ENCODE measurements at places on chromosomes 13 and 19.

GRCh38 chr13:51614350-51614786, 30.1 kb downstream of the WDFY2 start:
- peak; percentile 54 for DNase-seq

GRCh38 chr13:85093808-85094207, 705.4 kb downstream of the SLITRK6 start:
- DNase-seq = no peak

DNA sequence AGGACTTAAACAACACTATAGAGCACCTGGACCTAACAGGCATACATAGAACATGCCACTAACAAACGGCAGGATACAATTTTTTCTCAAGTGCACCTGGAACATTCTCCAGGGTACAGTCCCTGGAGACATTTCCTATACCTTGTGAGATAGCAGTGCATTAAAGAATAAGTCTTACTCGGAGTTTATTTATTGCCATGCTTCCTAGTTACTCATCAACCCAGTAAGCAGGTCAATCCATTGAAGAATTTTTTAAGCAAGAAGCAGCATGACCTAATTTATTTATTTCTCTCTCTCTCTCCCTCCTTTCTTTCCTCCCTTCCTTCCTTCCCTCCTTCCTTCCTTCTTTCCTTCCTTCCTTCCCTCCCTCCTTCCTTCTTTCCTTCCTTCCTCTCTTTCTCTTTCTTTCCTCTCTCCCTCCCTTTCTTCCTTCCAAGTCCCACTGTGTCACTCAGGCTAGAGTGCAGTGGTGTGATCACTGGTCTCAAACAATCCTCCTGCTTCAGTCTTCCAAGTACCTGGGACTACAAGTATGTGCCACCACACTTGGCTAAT, 6.6 kb upstream of the TFDP1 start:
- DNase-seq = no peak

GRCh38 chr13:54368387-54368786, 1339.8 kb downstream of the OLFM4 start:
- no peak for DNase-seq

DNA sequence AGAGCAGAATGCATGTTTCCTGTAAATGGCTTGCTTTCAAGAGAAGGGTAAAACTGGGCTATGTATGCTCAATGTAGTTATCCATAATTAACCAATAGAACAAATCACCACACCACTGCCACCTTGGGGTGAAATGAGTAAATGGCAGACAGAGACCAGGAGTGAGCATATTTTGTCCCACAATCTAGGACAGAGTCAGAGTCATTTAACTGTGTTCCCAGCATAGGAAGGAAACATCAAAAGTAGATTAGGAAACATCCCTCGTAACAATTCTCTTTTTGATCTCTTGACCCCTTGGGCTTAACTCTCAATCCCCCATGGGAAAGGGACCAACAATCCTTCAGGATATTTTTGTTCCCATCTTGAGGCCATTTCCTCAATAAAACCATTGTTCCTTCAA, 224.8 kb downstream of the NHLRC3 start:
- DNase-seq = peak; percentile 76

GRCh38 chr13:65638572-65639168, 1591.5 kb downstream of the PCDH9 start:
- DNase-seq = peak; percentile 10

DNA sequence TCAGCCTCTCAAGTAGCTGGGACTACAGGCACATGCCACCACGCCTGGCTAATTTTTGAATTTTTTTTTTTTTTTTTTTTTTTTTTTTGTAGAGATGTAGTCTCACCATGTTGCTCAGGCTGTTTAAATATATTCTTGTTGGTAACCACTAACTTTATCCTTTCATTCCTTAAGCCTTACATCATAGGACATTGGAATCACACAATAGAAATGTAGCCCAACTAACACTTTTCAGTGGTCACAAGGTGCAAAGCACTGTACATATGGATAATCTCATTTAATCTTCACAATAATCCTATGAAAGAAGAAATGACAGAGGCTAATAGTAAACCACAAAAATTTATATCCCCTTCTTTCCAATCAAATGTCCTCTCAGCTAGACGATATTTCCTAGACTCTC, 417.8 kb upstream of the DACH1 start:
- DNase-seq = no peak

- no peak for DNase-seq
Measured at GRCh38 chr13:33110386-33110712, 94.1 kb downstream of the KL start.

GRCh38 chr19:6047741-6048251, 62.5 kb downstream of the RFX2 start:
- DNase-seq = no peak
